ENCODE measurements at places on chromosomes 3 and 15.

GRCh38 chr3:41224120-41224806 lies 25.0 kb downstream of the CTNNB1 start:
- no peak for DNase-seq

DNA sequence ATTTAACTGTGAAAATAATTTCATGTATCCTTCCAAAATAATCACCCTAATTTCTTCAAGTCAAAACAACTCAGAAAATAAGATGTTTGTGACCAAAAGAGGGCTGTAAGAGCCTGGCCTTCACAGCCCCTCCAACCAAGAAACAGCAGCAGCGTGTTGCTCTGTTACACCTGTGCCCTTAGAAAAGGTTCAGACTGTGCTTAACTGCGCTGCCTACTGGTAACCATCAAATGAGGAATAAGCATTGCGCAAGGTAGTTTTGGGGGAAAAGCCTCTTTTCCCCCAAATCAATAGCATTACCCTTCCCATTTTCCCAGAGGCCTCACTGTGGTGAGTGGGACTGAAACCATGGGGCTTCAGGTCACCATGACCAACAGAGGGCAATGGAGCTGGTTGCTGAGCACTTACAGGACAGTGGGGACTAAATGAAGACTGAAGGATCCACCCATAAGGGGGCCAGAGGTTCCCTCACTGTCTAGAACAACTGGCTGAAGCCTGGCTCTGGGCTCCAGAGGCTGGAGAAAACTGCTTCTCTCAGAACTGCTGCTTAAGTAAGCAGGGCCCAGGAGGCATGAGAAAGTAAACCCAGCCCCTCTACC lies 110.7 kb downstream of the PLCH1 start:
- no peak for DNase-seq

DNA sequence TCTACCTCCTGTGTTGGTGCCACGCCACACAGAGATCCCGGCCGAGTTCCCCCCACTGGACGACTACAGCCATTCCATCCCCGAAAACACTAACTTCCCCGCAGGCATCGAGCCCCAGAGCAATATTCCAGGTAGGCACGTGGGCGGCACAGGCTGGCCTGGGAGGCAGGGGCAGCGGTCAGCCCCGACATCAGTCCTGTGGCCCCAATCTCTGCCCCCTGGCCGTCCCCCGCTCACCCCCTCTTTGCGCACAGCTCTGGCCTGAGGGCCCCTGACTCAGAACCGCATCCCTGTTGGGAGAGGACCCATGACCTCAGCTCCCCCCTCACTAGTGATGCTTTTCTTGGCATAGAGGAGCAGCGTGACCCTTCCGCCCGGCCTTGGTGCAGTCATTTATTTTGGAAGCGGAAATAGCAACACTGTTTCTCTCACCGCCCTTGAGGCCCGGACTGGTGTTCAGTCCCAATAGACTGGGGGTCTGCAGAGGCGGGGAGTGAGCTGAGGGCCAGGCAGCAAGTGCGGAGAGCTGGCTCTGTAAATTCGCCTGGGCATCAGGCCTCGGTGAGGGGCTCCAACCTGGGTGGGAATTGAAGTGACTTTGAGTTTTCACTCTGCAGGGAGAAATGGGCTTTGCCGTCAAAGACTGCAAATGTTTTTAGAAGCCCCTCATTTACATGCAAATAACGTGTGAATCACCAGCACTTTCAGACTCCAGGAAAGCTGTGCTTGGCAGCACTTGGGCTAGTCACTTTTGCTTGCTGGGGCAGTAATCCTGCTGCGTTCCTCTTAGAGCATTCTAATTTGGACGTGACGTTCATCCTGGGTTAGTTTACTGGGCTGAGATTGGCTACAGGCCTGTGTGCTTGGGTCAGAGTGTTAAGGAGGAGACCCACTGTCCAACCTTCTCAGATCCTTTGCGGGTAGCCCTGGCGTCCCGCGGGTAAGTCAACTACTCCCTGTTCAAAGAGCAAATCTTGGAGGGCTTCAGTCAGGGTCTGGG lies 88.9 kb downstream of the AAGAB start:
- no peak for DNase-seq

- no peak for DNase-seq
Measured at GRCh38 chr3:76264911-76265310, 479.6 kb upstream of the ZNF717 start.

DNA sequence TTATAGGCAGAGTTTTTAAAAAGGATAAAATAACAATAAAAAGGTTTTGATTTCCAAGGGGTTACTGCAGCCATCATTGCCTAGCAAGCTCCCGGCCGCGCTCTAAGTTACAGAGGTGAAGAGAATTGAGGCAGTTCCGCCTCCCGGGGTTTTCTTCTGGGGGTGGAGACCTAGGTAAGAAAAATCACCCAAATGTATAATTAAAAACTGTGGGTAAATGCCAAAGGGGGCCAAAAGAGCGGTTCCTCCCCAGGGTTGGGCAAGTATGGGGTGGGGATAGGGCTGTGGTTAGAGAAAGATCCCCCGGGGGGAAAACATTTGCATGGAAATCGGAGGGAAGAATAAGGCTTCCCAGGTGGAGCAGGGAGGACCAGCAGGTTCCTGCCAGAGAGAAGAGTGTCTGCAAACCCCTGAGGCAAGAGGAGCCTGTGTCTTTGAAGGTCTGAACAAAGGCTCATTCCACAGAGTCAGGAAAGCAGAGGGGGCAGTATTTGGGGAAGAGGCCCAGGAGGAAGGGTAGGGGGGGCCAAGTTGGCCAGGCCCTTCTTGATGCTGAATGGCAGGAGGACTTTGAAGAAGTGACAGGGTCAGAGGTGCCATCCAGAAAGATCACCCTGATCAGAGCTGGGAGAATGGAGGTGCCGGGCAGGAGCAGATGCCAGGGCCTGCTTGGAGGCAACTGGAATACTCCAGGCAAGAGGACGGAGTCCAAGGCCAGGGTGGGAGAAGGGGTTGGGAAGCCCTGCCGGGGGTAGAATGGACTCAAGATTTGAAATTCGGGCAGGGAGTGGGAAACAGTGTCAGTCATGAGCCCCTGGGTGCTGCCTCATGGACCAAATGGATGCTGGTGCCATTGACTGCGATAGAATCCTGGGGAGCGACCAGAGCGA lies 152.9 kb upstream of the RGMA start:
- no peak for DNase-seq

DNA sequence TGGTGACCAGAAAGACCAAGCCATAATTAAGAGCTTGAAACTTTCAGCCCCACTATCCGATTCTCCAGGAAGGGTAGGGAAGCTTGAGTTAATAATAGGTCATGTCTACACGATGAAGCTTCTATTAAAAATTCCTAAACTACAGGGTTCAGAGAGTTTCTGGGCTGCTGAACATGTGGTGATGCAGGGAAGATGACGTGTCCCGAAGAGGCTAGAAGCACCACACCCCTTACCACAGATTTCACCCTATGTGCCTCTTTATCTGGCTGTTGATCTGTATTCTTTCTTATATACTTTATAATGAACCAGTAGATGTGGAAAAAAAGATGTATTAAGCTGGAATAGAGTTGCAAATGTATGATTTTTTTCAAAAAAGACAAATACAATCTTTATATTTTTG lies 473.4 kb downstream of the NLGN1 start:
- DNase-seq = no peak

- no peak for DNase-seq
Measured at GRCh38 chr3:73504239-73504638, 120.5 kb downstream of the PDZRN3 start.

DNA sequence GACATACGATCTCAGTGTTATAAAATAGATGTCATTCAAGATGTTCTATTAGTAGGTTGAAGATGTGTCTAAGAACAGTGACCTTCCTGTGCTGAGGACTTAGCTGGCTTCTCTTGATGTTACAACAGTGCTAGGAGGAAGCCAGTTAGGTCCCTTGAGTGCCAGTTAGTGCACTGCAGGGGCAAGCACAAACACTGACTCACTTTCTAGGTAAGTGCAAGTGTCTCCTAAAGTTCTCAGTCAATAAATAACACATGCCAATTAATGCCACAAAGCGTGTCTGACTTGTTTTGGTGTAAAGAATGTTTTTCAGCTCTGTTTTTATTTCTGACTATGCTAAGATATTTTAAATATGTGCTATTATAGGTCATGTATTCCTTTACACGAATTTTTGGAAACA lies 211.8 kb downstream of the NAALADL2 start:
- DNase-seq = no peak

DNA sequence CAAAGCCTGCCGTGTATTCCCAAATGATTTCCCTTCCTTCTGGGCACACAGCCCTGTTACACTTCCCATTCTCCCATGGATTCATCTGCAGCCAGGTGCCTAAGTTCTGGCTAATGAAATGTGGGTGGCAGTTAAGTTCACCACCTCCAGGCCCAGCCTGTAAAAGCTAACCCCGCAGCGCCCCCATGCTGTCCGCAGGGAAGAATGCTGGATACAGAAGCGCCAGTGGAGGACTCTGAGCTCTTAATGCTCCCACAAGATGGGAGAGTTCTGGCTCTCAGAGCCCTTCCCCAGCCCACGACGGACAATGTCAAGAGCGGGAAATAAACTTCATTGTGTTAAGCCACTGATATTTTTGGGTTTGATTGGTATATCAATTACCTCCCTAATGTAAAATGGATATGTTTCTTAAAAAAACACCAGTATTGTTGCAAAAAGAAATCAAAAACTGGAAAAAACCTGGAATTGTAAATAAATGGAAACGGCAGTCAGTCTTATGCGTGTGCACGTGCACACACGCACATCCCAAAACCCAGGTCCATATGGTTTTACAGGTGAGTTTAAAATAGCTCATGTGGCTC lies 37.7 kb upstream of the FGD5 start:
- DNase-seq = no peak

DNA sequence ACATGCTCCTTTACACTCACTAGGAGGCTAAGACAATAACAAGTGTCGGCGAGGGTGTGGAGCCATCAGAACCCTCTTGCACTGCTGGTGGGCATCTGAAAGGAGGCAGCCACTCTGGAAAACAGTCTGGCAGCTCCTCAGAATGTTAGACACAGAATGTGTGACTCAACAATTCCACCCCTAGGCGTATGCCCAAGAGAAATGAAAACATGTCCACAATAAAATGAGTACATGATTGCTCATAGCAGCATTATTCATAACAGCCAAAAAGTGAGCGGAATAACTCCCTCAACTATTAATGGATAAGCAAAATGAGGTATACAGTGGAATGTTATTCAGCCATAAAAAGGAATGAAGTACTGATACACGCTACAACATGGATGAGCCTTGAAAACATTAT lies 57.8 kb downstream of the WNT7A start:
- no peak for DNase-seq

DNA sequence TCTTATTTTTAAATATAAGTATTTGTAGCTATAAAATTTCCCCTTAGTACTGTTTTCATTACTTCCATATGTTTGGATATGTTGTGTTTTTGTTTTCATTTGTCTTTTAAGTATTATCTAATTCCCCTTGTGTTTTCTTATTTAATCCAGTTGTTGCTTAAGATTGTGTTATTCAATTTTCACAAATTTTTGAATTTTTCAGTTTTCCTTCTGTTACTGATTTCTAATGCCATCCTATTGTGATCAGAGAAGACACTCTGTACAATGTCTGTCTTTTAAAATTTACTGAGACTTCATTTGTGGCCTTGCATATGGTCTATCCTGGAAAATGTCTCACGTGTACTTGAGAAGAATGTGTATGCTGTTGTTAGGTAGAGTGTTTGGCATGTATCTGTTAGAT lies 795.6 kb upstream of the CFAP20DC start:
- DNase-seq = no peak

GRCh38 chr3:54604495-54604894 lies 323.4 kb downstream of the LRTM1 start:
- no peak for DNase-seq

DNA sequence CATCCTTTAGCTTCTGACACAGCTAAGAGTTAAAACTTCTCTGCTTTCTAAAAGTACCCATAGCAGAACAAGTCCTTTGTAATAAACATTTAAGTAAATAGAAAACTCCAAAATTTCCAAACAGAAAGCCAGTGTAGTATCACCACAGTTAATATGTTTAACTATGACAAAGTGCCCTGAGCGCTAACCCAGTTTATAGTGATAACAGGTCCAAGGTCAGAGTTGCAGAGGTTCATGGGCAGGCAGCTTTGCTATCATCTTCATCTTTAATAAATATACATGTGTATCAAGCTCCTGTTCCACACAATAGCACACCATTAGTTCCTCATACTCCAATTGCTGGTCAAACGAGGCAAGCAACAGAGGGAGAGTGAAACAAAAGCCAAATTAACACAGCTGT lies 12.4 kb upstream of the TOP2B start:
- DNase-seq = no peak

GRCh38 chr3:89565098-89565497 lies 457.7 kb downstream of the EPHA3 start:
- no peak for DNase-seq

DNA sequence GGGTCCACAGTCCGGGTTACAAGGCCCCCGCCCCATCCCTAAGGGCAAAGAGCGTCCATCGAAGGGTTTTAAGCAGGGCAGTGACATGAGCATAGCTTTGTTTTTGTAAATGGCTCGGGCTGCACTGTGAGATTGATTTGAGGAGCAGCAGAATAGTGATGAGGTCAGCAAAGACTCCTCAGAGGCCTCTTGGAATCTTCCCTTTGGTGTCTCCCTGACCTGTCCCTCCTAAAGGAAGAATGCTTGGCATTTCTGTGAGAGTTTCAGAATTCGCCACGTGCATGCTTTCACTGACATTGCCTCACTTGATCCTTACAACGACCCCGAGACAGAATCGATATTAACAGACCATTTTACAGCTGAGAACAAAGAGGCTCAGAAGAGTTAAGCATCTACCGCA lies 20.3 kb downstream of the LAMP3 start:
- no peak for DNase-seq

GRCh38 chr3:122576174-122576940 lies 1.1 kb upstream of the PARP15 start:
- DNase-seq = peak; percentile 4

- no peak for DNase-seq
Measured at GRCh38 chr15:60704717-60705116, 225.8 kb upstream of the ICE2 start.

DNA sequence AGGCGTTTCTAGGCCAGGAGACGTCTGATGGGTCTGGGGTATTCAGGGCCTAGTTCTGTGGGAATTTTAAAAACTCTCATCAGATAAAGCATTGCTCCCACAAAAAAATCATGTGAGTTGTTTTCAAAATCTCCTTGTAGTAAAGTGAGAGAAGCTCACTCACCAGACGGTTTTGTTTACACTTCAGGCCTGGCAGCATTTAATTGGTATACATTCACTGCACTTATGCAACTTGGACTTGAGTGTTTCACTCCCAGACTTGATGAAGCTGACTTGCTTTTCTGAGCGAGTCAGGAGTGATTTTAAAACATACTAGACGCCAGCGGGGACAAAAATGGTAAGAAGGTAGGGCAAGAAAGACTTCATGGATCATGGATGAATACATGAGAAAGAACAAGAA lies 75.2 kb downstream of the SLCO3A1 start:
- no peak for DNase-seq

GRCh38 chr15:91864664-91865063 lies 11.2 kb downstream of the SLCO3A1 start:
- DNase-seq = no peak
